ENCODE measurements at places on chromosomes 5 and 9. TPM values are rescaled to one million over a fixed set of nuclear protein-coding genes. Genes with fewer than 3 reads are reported as not detected.

Gene SLC46A2
- not detected for total RNA-seq

Gene IGIP
- 5.1 TPM for total RNA-seq

Gene NSMF
- 4.8 TPM for total RNA-seq

Gene INSL6
- total RNA-seq = not detected

Gene PCDHGB1
- 0.92 TPM for total RNA-seq

Gene SELENOP
- total RNA-seq = 102 TPM

Gene F2RL2
- not detected for total RNA-seq

DNA sequence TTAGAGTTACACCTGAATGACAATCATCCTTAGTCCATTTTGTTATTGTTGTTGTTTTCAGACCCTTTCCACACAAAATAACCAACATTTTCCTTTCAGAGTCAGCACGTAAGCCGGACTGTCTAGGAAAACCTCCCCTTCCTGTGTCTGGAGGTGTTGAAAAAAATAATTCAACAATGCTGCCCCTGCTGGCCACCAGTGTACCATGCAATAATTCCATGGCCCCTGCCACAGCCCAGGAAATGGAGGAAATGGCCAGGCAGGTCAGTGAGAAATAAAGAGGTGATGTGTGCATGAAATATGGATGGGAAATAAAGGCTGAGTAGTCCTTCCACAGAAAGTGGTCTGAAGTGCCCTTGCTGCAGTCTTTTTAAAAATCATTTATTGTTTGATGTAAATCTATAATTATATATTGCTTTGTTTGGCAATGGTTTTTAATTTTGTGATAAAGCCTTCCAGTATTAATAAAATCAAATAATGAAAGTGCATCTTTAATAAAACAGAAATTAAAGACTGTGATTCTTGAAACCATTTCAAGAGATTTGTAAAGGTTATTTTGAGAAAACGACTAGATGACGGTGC lies 152.8 kb upstream of the PAPPA start:
- H3K4me3 ChIP-seq = no peak overlapping the region
- no peaks in the 10 kb centered on the region for H3K36me3 ChIP-seq
- no peaks in the 10 kb centered on the region for H3K27me3 ChIP-seq
- no peak for DNase-seq

- no peaks in the 10 kb centered on the region for H3K36me3 ChIP-seq
- no peak overlapping the region for H3K4me3 ChIP-seq
- H3K4me1 ChIP-seq = peaks cover 13% of the 10 kb centered on the region
- DNase-seq = no peak
- H3K27ac ChIP-seq = peak overlapping the region; percentile 56
- H3K27me3 ChIP-seq = no peaks in the 10 kb centered on the region
Observed at GRCh38 chr9:94999832-95000231, 273.3 kb downstream of the AOPEP start.

DNA sequence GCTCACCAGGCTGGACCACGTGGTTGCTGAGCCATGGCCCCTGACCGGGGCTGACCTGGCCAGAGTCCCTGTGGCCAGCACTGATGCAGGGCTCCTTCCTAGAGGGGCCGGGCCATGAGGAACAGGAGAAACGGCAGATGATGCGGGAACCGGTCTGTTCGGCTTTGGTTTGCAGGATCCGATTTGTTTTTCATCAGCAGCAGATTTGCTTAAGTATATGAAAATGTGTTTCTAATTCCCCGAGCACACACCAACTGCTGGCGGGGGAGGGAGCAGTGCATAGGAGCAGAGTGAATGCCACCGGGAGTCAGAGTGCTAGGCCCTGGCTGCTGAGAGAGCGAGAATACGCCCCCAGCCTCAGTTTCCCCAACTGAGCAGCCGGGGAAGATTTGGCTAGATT lies 13.6 kb downstream of the NTNG2 start:
- no peaks in the 10 kb centered on the region for H3K4me1 ChIP-seq
- no peak overlapping the region for H3K27ac ChIP-seq
- H3K4me3 ChIP-seq = no peak overlapping the region
- no peaks in the 10 kb centered on the region for H3K36me3 ChIP-seq
- DNase-seq = no peak
- peaks cover 37% of the 10 kb centered on the region for H3K27me3 ChIP-seq

GRCh38 chr9:32497921-32498320 lies 28.1 kb downstream of the RIGI start:
- no peak overlapping the region for H3K4me3 ChIP-seq
- DNase-seq = no peak
- peaks cover 29% of the 10 kb centered on the region for H3K36me3 ChIP-seq

- DNase-seq = peak; percentile 4
- H3K27me3 ChIP-seq = no peaks in the 10 kb centered on the region
- H3K4me1 ChIP-seq = peaks cover 6% of the 10 kb centered on the region
- no peak overlapping the region for H3K27ac ChIP-seq
- no peaks in the 10 kb centered on the region for H3K36me3 ChIP-seq
Observed at GRCh38 chr9:134290603-134291451, 35.4 kb upstream of the RXRA start.

DNA sequence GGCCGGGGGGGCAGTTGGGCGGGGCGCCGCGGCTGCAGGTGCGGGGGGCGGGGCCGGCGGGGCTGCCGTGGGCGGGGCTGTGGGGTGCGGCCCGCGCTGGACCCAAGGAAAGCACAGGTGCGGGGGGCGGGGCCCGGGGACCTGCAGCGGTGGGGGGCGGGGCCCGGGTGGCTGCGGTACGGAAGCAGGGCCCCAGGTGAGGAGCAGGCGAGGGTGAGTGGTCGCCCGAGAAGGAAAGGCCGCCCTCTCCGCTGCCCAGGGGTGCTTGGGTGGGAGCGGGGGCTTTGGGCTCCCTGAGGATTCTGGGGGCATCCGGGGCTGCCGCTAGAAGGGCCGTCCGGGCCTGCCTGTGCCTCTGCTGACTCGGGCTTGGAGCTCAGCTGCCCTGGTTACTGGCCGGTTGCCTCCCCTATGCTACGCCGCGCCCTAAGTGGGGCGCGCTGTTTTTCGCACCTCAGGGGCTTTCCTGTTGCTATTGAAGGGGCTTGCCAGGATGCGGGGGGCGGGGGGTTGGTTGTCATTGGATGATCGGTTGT lies 767 bp downstream of the RALGPS1 start:
- peak; percentile 57 for DNase-seq
- H3K27me3 ChIP-seq = no peaks in the 10 kb centered on the region
- H3K4me1 ChIP-seq = peaks cover 3% of the 10 kb centered on the region
- no peak overlapping the region for H3K27ac ChIP-seq
- H3K4me3 ChIP-seq = peak overlapping the region; percentile 68

- no peak overlapping the region for H3K4me3 ChIP-seq
- H3K27me3 ChIP-seq = no peaks in the 10 kb centered on the region
- no peaks in the 10 kb centered on the region for H3K36me3 ChIP-seq
- H3K27ac ChIP-seq = no peak overlapping the region
Observed at GRCh38 chr5:40514976-40515375, 164.7 kb upstream of the PTGER4 start.

DNA sequence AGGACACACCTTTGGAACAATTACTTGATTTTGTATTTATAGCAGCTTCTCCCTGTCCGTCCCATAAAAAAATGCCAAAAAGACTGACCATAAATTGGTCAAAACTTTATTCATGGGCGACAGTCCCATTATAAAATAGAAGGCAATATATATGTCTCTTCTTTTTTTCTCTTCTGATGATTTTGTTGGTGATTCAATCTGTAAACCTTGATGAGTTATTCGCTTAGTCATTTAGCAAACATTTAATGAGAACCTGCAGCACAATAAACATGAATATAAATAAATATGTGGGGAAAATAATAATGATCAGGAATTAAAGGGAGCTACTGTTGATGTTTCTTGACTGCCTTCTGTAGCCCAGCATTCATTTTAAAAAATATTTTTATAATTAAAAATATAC lies 356.4 kb upstream of the ACTBL2 start:
- H3K4me3 ChIP-seq = no peak overlapping the region
- peaks cover 4% of the 10 kb centered on the region for H3K27me3 ChIP-seq
- H3K27ac ChIP-seq = no peak overlapping the region
- no peaks in the 10 kb centered on the region for H3K4me1 ChIP-seq
- DNase-seq = no peak
- H3K36me3 ChIP-seq = no peaks in the 10 kb centered on the region

GRCh38 chr9:36832164-36832795 lies 201.8 kb downstream of the PAX5 start:
- no peak overlapping the region for H3K27ac ChIP-seq
- H3K27me3 ChIP-seq = no peaks in the 10 kb centered on the region
- no peak overlapping the region for H3K4me3 ChIP-seq
- DNase-seq = no peak
- no peaks in the 10 kb centered on the region for H3K36me3 ChIP-seq

GRCh38 chr9:35035851-35036701 lies 36.3 kb downstream of the VCP start:
- no peaks in the 10 kb centered on the region for H3K4me1 ChIP-seq
- peak; percentile 51 for DNase-seq
- H3K4me3 ChIP-seq = peak overlapping the region; percentile 41
- peaks cover 88% of the 10 kb centered on the region for H3K36me3 ChIP-seq

DNA sequence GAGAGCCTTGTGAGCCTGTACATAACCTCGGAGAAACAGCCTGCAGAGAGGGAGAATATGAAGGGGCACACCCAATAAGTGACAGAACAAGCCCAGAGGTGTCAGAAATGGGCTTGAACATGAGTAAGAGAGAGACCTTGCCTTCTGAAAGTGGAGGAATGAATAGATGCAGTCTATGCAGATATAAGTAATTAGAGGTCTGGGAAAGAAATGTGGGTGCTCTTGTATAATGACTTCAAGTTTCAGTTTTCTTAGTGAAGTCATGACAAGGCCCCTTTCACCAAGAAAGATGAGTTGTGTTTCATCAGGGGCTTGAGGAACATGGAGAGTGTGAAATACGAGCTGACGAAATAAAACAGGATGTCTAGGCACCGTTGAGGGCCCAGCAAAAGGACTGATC lies 15.1 kb downstream of the GRAMD2B start:
- no peaks in the 10 kb centered on the region for H3K4me1 ChIP-seq
- H3K27me3 ChIP-seq = no peaks in the 10 kb centered on the region
- no peak for DNase-seq
- H3K4me3 ChIP-seq = no peak overlapping the region

GRCh38 chr5:76542887-76543690 lies 80.1 kb downstream of the F2RL2 start:
- H3K27ac ChIP-seq = no peak overlapping the region
- DNase-seq = no peak
- no peak overlapping the region for H3K4me3 ChIP-seq
- no peaks in the 10 kb centered on the region for H3K4me1 ChIP-seq

DNA sequence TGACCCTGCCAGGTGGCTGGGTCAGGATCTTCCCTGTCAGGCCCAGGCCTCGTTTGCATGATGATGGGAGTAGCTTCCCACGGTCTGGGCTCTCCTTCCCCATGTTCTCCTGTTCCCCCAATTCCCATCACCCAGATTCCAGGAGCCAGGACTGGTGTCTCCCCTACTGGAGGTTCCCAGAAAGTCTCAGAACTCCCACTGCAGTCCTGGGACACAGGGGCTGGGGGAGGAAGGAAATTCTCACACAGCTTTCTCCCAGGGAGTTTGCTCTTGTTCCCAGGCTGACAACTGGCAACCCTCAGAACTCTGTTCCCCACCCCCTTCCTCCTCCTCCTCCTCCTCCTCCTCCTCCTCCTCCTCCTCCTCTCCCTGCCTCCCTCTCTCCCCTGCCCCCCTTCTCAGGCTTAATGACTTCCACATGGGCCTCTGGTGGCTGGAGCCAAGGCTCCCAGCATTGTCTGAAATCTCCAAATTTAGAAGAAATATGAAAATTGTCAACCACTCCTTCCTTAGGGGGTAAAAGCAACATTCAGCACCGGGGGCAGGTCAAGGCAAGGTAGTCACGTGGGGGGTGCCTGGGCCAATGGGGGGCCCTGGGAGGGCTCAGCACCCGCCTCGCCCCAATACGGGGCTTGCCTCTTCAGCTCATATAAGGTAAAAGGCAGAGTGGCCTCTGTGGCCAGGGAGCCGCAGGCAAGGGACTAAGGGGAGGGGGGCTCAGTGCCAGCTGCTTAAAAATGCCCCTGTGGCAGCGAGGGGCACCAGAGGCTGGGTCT lies 27.3 kb upstream of the IL17B start:
- H3K36me3 ChIP-seq = no peaks in the 10 kb centered on the region
- no peaks in the 10 kb centered on the region for H3K27me3 ChIP-seq
- H3K27ac ChIP-seq = peak overlapping the region; percentile 66

GRCh38 chr9:78406933-78407332 lies 110.0 kb downstream of the PSAT1 start:
- H3K4me3 ChIP-seq = no peak overlapping the region
- no peaks in the 10 kb centered on the region for H3K4me1 ChIP-seq
- no peaks in the 10 kb centered on the region for H3K36me3 ChIP-seq
- H3K27me3 ChIP-seq = no peaks in the 10 kb centered on the region
- H3K27ac ChIP-seq = no peak overlapping the region

- H3K27me3 ChIP-seq = no peaks in the 10 kb centered on the region
- no peak for DNase-seq
- H3K4me1 ChIP-seq = no peaks in the 10 kb centered on the region
- no peak overlapping the region for H3K4me3 ChIP-seq
Observed at GRCh38 chr9:95381221-95381620, 63.7 kb upstream of the FANCC start.

GRCh38 chr5:141565826-141566570 lies 52.8 kb downstream of the DIAPH1 start:
- no peaks in the 10 kb centered on the region for H3K27me3 ChIP-seq
- no peak overlapping the region for H3K4me3 ChIP-seq
- H3K4me1 ChIP-seq = peaks cover 5% of the 10 kb centered on the region

GRCh38 chr9:134208981-134209725 lies 44.8 kb upstream of the RNU6ATAC start:
- no peak overlapping the region for H3K4me3 ChIP-seq
- H3K4me1 ChIP-seq = peaks cover 25% of the 10 kb centered on the region
- DNase-seq = peak; percentile 43
- no peaks in the 10 kb centered on the region for H3K36me3 ChIP-seq
- H3K27me3 ChIP-seq = peaks cover 1% of the 10 kb centered on the region
- peak overlapping the region; percentile 18 for H3K27ac ChIP-seq

- no peaks in the 10 kb centered on the region for H3K36me3 ChIP-seq
- H3K4me1 ChIP-seq = no peaks in the 10 kb centered on the region
- no peaks in the 10 kb centered on the region for H3K27me3 ChIP-seq
- no peak overlapping the region for H3K27ac ChIP-seq
Observed at GRCh38 chr5:169988206-169988605, 7.9 kb upstream of the INSYN2B start.

DNA sequence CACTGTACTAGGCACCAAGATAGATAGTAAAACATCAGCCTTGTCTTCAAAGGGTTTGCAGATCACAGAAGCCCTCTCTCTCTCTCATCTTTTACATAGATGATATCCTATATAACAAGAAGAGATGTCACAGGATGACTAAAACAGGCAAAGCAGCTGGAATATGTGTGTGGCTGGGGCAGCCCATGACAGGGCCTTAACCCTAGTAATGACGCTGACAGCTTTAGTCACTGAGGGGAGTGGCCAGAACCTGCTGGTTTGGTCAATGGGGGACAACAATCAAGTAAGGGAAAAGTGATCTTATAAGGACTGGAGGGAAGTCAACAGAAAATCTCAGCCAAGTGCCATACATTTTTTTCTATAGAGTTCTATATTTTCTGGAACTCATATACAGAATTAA lies 41.9 kb upstream of the RIC1 start:
- no peaks in the 10 kb centered on the region for H3K36me3 ChIP-seq
- no peaks in the 10 kb centered on the region for H3K27me3 ChIP-seq
- no peak overlapping the region for H3K4me3 ChIP-seq
- H3K27ac ChIP-seq = no peak overlapping the region
- DNase-seq = no peak

GRCh38 chr9:134286471-134287245 lies 39.6 kb upstream of the RXRA start:
- H3K4me1 ChIP-seq = peaks cover 28% of the 10 kb centered on the region
- H3K27ac ChIP-seq = no peak overlapping the region
- DNase-seq = peak; percentile 9
- H3K36me3 ChIP-seq = no peaks in the 10 kb centered on the region
- H3K4me3 ChIP-seq = no peak overlapping the region
